ENCODE measurements at places on chromosomes 3 and 15. TPM values are rescaled to one million over a fixed set of nuclear protein-coding genes. Genes with fewer than 3 reads are reported as not detected.

- no peak for DNase-seq
Measured at GRCh38 chr3:132315851-132316250, 1.4 kb upstream of the ACP3 start.

- no peak for DNase-seq
Measured at GRCh38 chr3:185549651-185550111, 2.7 kb downstream of the LIPH start.

GRCh38 chr15:100174904-100175275, 166.9 kb downstream of the ADAMTS17 start:
- DNase-seq, result no peak

- no peak for DNase-seq
Measured at GRCh38 chr15:38818157-38818790, 253.7 kb upstream of the RASGRP1 start.

- DNase-seq, result no peak
Measured at GRCh38 chr3:145088917-145089316, 1072.1 kb downstream of the PLOD2 start.

- DNase-seq, result no peak
Measured at GRCh38 chr3:32994045-32994444, 42.6 kb downstream of the CCR4 start.

DNA sequence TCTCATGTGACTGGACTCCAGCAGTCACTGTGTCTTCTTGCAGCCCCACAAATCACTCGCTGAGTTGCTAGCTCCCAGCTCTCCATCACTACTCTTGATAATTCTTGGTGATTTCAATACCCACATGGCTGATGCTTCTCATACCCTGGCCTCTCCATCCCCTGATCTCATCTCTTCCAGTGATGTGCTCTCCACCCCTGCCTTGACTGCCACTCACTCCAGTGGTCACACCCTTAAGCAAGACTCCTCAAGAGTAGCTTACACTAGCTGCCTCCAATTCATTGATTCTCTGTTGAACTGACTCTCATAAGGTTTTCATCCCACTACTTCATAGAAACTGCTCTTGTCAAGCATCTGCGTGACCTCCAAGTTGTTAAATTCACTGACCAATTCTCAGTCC, 837 bp downstream of the GRK7 start:
- no peak for DNase-seq

DNA sequence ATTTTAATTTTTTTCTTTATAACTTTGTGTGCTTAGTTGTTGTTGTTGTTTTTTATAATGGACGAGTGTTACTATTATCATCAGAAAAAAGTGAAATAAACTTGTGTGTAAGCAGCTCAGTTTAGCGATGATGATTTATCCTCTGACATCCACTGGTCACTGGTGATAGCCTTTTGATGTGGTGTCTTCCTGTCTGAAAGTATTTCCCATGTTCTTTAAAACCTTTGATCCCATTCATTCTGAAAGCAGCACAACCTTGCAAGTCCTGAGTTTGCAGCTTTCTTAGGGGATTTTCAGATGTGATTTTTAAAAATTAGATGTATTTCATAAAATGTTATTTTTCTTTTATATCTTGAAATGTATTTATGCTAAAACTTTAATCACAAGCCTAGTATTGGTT, 85.9 kb upstream of the ZPLD1 start:
- no peak for DNase-seq

DNA sequence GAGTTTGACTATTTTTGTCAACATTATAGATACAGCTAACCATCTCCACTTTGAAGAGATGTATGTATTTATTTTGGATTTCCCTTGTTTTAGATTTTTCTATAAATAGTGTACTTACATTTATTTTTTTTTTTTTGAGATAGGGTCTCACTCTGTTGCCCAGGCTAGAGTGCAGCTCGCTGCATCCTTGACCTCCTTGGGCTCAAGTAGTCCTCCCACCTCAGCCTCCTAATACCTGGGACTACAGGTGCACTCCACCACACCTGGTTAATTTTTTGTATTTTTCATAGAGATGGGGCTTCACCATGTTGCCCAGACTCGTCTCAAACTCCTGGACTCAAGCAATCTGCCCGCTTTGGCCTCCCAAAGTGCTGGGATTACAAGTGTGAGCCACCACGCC, 55.3 kb upstream of the TRPM1 start:
- DNase-seq, result no peak

DNA sequence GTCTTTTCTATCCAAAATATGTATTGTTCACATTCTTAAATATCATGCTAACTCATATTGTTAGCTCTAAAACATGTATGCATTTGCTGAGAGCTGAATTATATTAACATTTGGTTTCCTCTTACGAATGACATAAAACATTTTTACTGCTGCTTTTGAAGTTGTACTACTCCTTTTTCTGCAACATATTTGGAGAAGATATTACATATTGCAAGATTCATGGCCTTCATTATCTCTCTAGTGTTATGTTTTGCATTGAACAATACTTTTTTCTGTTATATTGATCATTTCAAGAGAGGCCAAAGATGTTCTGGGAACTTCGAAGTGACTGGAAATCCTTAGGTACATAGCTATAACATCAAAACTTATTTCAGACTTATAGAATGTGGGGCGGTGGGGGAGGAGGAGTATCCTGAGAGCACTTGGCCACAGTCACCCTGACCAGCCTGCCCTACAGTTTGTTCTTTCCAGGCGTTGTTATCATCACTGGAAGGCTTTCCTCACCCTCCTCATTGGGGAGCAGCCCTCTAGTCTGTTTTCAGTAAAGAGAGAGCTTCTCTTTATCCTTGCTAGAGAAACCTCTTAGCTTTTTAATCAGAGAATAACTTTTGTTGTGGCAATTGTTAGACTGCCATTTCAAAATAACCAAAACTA, 868.6 kb downstream of the OTOL1 start:
- DNase-seq, result no peak

Gene ZBTB20
- total RNA-seq, result 52.4 TPM

Gene KCNAB1
- not detected for total RNA-seq

Gene ZNF620
- 3.8 TPM for total RNA-seq

Gene LRRC2
- 0.50 TPM for total RNA-seq

Gene POTEB3
- total RNA-seq, result not detected

Gene BFSP2
- not detected for total RNA-seq

Data from CD4-positive, alpha-beta memory T cell (primary cell).